ENCODE measurements at places on chromosomes 6 and 20. TPM values are rescaled to one million over a fixed set of nuclear protein-coding genes. Genes with fewer than 3 reads are reported as not detected.
A peak's percentile ranks its signal among the peaks of the same experiment; 100 is the strongest.

DNA sequence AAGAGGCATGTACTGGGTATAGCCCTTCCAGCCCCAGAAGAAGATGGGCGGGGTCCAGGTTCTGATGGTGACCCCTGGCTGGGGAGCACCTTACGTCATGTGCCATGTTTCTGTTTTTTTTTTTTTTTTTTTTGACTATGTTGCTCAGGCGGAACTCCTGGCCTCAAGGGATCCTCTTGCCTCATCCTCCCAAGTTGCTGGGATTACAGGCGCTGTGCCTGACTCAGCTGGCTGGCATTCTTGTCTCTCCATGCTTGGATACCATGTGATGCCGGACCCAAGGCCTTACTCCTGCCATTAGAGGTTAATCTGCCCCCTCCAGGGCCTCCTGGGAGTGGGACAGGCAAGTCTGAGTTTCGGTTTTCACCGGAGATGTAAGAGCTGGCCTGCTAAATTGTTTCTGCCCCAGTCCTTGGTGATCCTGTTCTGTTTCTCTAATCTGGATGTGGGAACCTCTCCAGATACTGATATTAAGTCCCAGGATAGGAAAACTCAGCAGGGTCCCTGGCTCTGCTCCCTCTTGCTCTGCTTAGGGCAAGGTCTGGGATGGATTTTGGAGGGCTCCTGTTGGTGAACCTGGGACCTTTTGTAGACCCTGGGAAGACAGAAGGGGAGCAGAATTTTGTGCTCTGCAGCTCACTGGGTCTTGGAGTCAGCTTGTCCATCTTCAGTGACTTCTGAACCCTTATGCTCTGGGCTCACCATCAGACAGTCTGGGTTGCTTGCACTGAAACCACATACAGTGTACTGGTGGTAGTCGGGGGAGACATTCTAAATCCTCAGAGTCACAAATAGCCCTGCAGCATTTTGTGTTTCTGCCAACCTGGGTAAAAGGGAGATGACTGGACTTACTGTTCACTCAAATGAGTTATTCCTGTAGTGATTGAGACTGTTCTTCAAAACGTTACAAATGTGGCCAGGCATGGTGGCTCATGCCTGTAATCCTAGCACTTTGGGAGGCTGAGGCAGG, 45.1 kb downstream of the PTK7 start:
- H3K27me3 ChIP-seq, result no peaks in the 10 kb centered on the region
- H3K36me3 ChIP-seq, result no peaks in the 10 kb centered on the region
- H3K4me3 ChIP-seq, result peak overlapping the region; percentile 12
- H3K4me1 ChIP-seq, result peaks cover 76% of the 10 kb centered on the region
- DNase-seq, result peak; percentile 97

DNA sequence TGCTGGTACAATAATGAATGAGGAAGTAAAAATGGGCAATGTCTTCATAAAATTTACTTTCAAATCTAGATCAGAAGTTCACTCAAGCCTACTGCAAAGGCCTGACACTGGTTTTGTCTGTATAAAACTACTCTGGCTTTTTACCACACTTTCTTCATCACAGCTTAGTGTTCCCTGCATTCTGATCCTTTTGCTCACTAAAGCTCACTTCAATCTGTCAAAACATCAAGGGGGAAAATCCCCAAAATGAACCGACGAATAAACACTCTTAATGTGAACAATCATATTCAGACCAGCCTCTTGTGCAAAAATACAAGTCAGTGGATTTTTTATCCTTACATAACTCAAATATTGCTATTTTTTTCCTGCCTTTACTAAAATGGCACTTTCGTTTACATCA, 98.5 kb downstream of the PRDM1 start:
- H3K27ac ChIP-seq, result no peak overlapping the region
- peaks cover 18% of the 10 kb centered on the region for H3K4me1 ChIP-seq
- H3K36me3 ChIP-seq, result no peaks in the 10 kb centered on the region

- no peak overlapping the region for H3K27ac ChIP-seq
- H3K4me1 ChIP-seq, result peaks cover 50% of the 10 kb centered on the region
- DNase-seq, result no peak
- H3K36me3 ChIP-seq, result no peaks in the 10 kb centered on the region
These were observed 3.9 kb downstream of the LAMA5 start for GRCh38 chr20:62362991-62363919.

- peak overlapping the region; percentile 72 for H3K4me3 ChIP-seq
- H3K27me3 ChIP-seq, result no peaks in the 10 kb centered on the region
- peaks cover 53% of the 10 kb centered on the region for H3K4me1 ChIP-seq
- H3K27ac ChIP-seq, result peak overlapping the region; percentile 97
These were observed 3.9 kb downstream of the JAG1 start for GRCh38 chr20:10669843-10670446.

Gene OLIG3
- 0.14 TPM for total RNA-seq
